ENCODE measurements at places on chromosomes 7 and 10.

DNA sequence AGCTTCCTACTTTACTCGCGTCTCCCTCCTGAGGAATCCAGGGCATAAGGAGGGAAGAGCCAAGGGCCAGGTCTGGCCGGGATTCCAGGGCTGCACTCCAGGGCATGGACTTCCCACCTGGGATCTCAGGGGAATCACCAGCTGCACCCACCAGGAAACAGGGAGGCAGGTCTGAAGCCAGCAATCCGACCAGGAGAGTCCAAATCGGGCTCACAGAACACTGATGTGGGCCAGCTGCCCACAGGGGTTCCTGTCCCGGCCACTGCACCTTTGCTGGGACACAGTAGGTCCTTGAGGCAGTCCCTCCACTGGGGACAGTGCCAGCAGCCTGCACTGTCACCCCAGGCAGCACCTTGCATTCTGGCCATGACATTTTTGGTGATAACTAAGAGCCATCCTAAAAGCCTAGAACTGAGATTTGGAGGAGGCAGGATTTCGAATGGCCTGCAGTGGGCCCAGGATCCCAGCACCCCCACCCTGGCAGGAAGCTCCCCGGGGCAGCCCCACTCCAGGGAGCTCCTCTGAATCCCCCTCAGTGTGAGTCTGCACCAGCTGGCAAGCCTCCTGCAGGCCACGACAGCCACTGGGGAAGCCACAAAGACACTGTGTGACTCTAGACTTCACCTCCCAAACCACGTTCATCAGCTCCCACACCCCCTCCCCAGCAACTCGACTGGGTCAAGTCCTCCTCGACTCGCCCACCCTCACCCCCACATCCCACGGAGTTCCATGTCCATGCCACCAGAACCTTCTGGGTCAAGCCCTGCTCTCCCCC, 71.5 kb upstream of the PPP2R2D start:
- DNase-seq, result no peak

DNA sequence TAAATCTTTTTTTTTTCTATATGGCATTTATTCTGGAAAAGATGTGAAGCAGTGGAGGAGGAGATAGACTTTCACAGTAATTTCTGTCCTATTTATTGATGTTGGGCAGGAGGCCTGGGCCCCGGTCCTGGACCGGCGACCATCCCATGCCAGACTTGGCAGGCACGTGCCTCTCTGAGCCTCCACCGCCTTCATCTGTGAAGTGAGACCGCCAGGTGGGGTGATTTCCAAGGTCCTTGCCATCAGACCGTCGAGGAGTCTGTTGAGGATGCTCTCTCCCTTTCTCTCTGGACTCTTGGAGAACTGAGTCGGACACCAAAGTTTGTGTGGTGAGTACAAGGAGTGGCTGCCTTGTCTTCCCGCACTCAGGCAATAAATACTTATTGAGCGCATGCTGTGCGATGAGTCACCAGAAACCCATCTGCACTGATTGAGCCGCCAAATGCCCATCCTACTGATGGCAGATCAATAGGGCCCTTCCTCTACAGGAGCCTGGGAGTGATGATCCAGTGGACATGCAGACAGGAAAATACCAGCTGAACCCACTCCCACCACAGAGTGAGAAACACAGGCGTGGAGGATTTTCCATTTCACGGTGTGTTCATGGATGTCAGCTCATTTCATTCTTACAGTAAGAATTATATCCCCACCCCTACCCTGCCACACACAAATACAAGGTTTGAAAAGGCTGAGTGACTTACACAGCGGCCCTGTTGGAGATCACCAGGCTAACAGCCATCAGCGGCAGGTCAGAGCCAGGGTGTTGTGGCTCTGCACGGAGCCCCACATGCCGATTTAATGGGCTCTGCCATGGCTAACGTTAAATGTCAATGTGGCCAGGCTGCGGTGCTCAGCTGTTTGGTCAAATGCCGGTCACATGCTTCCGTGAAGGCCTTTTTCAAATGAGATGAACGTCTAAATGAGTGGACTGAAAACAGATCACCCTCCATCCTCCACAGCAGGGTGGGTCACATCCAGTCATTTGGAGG, 11.5 kb upstream of the PRKAG2 start:
- DNase-seq, result peak; percentile 43

GRCh38 chr10:58479045-58479444, 33.6 kb upstream of the BICC1 start:
- DNase-seq, result no peak

GRCh38 chr7:157775021-157775559, 438.3 kb downstream of the DNAJB6 start:
- DNase-seq, result no peak

DNA sequence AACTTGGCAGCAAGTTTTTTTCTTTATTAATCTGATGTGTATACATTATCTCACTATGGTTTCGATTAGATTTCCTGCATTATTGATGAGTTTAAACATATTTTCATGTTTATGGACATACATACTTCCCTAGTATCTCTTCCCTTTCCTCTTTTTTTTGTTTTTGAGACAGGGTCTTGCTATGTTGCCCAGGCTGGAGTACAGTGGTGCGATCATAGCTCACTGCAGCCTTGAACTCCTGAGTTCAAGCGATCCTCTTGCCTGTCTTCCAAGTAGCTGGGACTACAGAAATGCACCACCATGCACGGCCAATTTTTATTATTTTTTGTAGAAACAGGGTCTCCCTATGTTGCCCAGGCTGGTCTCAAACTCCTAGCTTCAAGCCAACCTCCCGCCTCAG, 18.9 kb downstream of the BAZ1B start:
- DNase-seq, result no peak

GRCh38 chr7:105365541-105366534, 22.9 kb downstream of the SRPK2 start:
- no peak for DNase-seq

DNA sequence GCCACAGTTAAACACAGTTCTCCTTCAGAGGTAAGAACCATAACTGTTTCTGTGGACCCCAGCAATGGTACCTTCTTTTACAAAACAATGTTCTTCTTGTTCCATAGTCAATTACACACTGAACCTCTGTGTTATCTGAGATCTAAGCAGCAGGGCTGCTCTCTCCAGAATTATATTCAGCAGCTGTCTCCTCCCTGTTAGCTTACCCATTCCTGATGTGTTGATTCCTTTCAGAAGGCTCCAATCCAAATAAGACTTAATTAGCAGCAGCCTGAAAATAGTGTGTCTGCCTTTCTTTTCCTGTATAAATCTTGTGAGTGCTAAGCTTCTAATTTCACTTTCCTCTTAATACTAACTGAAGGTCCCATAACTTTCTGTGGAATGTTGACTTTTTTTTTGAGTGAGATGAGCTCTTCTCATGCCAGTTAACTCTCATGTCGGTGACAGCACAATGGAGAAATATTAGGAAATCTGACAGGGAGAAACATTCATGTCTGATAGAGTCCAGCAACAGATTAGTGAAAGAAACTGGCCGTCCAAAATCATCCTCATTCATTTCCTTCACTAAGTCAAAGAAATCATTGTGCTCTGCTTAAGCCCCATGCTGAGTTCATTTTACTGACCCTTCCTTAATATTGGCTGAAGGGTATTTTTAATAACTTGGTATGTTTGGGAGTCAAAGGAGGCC, 226.5 kb downstream of the PRKG1 start:
- DNase-seq, result no peak
